A549 treated with AZD2906 at 1 μM for 4 hours (cell line): ENCODE measurements at places on chromosomes 11 and 22. TPM values are rescaled to one million over a fixed set of nuclear protein-coding genes. Genes with fewer than 3 reads are reported as not detected.

ZP1 gene
- total RNA-seq = 0.09 to 0.69 TPM (median 0.13 TPM) in 5 replicates

DERL3 gene
- 0.42 to 0.74 TPM (median 0.59 TPM) in 5 replicates for total RNA-seq

CASP1 gene
- total RNA-seq = 0.15 to 0.17 TPM (median 0.17 TPM) in 3 of 5 replicates, not detected in the others

C1QTNF6 gene
- total RNA-seq = 8.3 to 10.9 TPM (median 10.3 TPM) in 5 replicates

MMP7 gene
- total RNA-seq = 20.6 to 32.5 TPM (median 23.4 TPM) in 5 replicates

KRTAP5-11 gene
- not detected in 5 replicates for total RNA-seq

ACCS gene
- total RNA-seq = 11.6 to 16.8 TPM (median 16.0 TPM) in 5 replicates

IFT27 gene
- total RNA-seq = 14.7 to 23.7 TPM (median 22.2 TPM) in 5 replicates

OTOG gene
- total RNA-seq = not detected in 5 replicates

PPFIA1 gene
- total RNA-seq = 26.2 to 30.6 TPM (median 27.9 TPM) in 5 replicates

SCGB1A1 gene
- 0.23 to 0.69 TPM (median 0.37 TPM) in 3 of 5 replicates, not detected in the others for total RNA-seq

PTPRJ gene
- 37.8 to 64.4 TPM (median 52.7 TPM) in 5 replicates for total RNA-seq

SLC7A4 gene
- total RNA-seq = not detected in 5 replicates

OR51B5 gene
- total RNA-seq = not detected in 5 replicates

PANX2 gene
- total RNA-seq = 5.3 to 6.6 TPM (median 5.8 TPM) in 5 replicates

RDX gene
- total RNA-seq = 91.4 to 151 TPM (median 121 TPM) in 5 replicates

IGF2 gene
- 1.7 to 2.9 TPM (median 2.4 TPM) in 5 replicates for total RNA-seq

MS4A6E gene
- not detected in 5 replicates for total RNA-seq

PIH1D2 gene
- total RNA-seq = 0.61 to 1.3 TPM (median 0.86 TPM) in 5 replicates
